ENCODE measurements at places on chromosomes 12 and 14. TPM values are rescaled to one million over a fixed set of nuclear protein-coding genes. Genes with fewer than 3 reads are reported as not detected.

- no peak for DNase-seq
Observed at GRCh38 chr12:120142231-120142877, 25.8 kb upstream of the RAB35 start.

GRCh38 chr12:10381928-10382628 lies 7.8 kb downstream of the KLRK1 start:
- no peak for DNase-seq

DNA sequence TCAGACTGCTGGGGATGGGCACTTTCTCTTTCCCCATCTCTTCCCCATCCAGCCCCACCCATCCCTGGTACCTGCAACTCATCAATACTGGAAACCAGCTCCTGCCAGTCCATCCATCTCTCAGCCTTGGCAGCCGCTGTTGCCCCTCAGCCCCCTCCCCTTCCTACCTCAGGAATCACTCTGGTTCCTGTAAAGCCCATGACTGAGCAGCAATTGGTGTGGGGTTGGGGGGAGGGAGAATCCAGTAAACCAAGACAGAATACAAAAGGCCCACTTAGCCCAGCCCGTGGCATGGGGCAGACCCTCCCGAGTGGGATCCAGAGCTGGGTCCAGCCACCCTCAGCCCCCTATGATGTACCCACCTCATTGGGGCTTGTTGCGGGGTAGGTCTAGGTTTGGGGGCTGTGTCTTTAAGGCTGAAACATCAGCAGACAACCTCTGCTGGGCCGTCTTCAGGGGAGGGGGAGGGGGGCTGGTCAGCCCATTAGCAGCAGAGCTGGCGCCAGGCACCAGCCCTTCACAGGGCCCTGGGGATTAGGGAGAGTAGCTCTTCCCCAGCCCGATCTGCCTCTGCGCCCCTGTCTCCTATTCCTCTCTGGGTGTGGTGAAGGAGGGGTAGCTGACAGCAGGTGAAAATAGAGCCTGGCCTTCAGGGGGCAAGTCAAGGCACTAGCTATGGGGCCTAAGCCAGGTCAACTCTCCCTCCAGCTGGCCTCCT lies 702 bp upstream of the PRPH start:
- no peak for DNase-seq

DNA sequence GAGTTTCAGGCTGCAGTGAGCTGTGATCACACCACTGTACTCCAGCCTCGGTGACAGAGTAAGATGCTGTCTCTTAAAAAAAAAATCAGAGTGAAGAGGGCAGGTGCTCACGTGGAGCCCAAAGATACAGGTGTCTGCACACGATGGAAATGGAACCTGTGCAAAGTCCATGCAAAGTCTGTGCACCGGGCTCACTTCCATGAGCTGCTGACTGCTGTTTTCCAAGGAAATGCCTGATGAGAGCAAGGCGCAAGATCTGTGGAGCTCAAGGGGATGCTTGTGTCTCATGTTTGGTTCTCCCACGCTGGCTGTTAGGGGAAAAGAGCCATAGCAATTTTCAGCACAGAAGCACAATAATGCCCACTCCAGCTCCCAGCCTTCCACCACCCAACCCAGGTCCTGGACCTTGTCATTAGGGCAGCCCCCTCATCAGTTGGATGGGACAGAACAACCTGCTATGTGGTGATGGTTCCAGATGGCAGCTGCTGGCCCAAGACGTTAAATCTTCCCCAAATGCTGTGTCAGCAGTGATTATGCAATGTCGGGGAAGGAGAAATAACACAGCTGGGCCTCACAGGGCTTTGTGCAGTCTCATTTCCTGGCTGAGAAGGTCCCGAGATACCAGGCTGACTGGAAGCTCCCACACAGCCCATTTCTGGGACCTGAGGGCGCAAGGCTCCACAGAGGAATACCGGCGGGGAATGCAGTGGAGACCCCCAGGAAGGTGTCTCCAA lies 27.9 kb upstream of the DICER1 start:
- DNase-seq, result no peak

DNA sequence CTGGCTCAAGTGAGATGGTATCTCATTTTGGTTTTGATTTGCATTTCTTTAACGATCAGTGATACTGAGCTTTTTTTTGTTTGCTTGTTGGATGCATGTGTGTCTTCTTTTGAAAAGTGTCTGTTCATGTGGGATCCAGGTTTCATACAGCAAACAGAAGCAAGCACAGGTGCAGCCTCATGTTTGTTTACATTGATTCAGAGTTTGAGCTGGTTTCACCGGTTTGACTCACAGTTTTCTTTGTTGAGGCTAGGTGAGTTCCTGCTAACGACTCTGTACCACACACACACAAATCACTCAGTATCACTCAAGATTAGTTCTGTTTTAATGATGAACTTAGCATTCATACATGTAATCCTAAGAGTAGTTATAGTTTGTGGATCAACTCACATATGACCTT lies 3.7 kb downstream of the OR10G2 start:
- no peak for DNase-seq

DNA sequence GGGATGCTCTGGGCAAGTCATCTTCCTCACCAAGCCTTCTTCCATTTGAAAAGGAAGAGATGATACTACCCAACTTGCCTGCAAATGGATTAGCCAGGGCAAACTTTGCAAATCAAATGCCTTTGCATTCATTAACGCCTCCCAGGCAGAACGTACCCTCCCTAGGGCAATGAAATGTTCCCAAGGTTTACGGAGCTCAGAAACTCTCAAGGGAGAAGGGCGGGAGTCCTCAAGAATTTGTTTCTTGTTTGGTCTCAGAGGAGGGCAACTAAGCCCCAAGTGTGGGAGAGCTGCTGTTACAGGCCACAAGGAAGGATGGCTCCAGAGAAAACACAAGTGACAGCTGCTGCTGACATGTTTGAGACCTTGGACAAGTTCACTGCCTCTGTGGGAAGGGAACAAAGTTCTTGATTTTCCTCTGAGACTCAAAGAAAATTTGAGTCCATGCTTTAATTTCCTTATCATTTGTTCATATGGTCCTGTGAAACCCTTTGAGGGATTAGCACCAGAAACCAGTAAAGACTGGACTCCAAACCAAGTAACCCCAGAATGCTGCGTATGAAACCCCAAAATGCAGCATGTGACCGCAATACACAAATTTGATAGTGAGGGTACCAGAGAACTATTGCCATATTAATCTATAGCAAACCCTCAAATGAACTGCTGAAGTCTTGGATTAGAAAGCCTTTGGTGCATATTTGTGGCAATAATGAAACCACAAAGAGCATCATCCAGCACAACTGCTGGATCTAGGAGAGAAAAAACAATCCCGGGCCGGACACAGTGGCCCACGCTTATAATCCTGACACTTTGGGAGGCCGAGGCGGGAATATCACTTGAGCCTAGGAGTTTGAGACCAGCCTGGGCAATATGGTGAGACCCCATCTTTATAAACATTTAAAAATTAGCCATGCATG lies 22.9 kb downstream of the SPTB start:
- DNase-seq, result no peak

- no peak for DNase-seq
Observed at GRCh38 chr12:69179786-69180185, 59.6 kb upstream of the CPSF6 start.

GRCh38 chr14:45587142-45587541 lies 334.1 kb upstream of the MIS18BP1 start:
- no peak for DNase-seq

DNA sequence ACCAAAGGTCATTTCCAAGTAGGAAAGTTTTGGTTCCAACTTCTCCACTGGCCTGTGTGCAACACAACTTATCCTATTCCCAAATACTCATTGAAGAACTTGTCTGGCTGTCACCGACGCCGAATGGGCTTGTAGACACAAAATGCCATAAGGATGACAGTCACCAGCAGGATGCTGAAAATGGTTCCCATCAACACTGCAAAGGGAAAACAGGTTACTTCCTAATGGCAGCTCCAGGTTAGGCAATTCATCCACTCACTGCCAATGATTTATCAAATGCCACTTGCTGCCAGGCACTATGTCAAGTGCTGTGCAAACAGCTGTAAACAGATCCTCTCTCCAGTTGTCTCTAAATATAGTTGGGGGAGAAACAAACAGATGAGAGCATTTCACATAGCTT lies 6.1 kb downstream of the C12orf76 start:
- no peak for DNase-seq

DNA sequence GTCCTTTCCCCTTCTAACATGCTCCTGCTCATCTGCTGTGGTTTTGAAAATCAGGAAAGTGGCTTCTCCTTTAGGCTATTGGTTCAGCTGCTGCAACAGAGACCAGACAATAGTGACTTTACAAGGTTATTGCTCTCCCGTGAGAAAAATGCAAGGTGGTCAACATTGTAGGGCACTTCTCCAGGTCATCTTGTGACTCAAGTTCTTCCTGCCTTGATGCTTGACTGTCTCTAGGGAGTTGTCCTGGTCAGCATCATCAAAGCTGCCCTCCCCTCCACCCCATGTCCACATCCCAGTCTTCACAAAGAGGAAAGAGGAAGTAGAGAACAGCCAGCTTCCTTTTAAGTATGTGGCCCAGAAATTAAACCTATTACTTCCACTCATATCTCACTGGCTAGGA lies 3.9 kb upstream of the TMEM63C start:
- DNase-seq, result no peak

- DNase-seq, result no peak
Observed at GRCh38 chr12:68163560-68164081, 4.1 kb upstream of the IFNG start.

DNA sequence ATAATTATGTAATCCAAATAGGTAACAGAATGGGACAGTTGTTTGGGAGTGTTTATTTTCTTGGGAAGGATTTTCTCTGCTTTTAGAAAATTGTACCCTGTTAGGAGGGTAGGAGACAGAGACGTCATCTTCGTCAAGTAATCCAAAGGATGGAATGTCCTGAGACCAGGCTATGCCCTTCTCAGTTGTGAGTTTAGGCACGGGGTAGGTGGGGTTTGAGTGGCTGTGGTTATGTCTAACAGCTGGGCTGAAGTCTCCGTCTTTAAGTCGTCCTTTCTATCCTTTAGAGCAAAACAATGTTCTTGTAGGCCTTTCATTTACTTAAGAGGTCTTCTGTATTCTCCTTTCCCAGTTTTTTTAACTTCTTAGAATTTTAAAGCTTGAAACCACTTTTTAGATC lies 5.7 kb downstream of the SOCS2 start:
- no peak for DNase-seq

DNA sequence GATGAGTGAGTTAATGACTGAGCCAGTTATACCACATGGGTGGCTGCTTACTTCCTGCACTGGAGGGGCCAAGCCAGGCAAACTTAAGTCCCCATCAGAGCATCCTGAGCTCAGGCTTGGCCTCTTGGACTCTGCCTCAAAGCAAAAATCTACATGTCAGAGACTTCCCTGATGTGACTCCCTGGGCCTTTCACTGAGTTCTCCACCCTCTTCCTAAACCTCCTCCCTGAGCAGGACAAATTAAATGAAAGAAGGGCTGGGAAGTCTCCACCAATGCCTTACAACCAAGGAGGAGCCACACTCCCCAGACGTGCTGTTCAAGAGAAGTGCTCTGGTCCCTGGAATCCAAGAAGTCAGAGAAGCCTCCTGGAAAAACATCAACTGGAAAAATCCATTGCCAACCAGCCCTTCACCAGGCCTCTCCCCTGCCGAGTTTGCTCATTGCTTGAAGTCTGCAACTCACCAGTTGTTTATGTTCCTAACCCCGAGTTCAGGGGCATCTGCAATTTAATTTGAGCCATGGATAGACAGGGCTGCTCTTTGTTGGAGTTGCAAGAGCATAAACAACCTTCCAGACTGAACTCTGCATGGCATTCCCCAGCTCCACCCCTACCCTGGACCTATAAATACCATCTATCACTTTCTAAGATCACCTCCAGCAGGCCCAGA lies 160.5 kb downstream of the ANO2 start:
- DNase-seq, result no peak

GRCh38 chr14:72665259-72665658 lies 228.6 kb downstream of the DPF3 start:
- no peak for DNase-seq

- DNase-seq, result peak; percentile 86
Observed at GRCh38 chr12:7638760-7639555, 26.8 kb downstream of the APOBEC1 start.

GRCh38 chr14:39857376-39858055 lies 425.3 kb upstream of the FBXO33 start:
- no peak for DNase-seq

- no peak for DNase-seq
Observed at GRCh38 chr14:95849761-95850160, 26.9 kb upstream of the TUNAR start.

DNA sequence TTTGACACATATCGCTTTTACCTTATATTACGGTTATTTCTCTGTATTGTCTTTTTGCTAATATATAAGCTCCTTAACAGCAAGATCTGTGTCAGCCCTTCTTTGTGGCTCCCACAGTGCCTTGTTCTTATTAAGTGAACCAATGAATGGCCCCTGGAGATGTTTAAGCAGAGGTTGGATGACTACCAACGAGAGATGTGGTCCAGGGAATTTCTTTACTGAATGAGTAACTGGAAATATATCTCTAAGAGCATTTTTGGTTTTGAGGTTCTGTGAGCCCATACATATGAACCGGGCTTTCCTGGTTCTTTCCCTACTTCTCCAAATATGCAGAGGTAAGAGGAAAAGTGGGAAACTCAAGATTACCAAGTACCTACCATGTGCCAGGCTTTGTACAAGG lies 23.5 kb downstream of the CALCOCO1 start:
- no peak for DNase-seq

- no peak for DNase-seq
Observed at GRCh38 chr12:19273482-19274330, 144.2 kb downstream of the PLEKHA5 start.

DNA sequence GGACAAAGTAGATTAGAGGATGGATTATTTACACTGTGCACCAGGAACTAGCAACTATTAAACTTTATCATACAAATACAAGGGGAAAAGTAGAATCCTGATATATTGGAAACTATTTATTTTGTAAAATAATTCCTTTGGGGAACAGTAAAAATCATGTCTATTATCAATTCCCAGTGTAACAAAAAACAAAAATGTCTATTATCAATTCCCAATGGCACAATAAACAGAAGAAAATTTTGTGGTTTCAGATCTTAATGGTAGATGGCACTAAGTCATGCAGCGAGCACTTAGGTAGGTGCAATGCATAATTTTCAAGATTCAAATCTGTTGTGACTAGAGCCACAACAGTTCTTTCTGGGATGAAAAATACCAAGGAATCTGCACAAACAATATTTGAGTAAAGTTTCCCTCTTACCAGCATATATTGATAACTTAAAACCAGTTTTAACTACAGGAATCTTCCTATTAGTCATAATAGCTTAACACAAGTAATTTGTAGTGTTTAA lies 13.7 kb downstream of the CFL2 start:
- DNase-seq, result no peak

The MEG3 gene
- polyA plus RNA-seq, result 69.1 TPM

The ZBTB39 gene
- polyA plus RNA-seq, result 13.4 TPM

The TMEM260 gene
- 31.6 TPM for polyA plus RNA-seq

The GLT1D1 gene
- 1.5 TPM for polyA plus RNA-seq

The CFAP54 gene
- polyA plus RNA-seq, result 2.6 TPM

The RABGGTA gene
- 21.7 TPM for polyA plus RNA-seq

The PCED1B gene
- polyA plus RNA-seq, result 4.4 TPM

The CCDC198 gene
- polyA plus RNA-seq, result 137 TPM

The SERPINA5 gene
- 9.6 TPM for polyA plus RNA-seq

The PTGER2 gene
- polyA plus RNA-seq, result 6.1 TPM

The KRT6B gene
- not detected for polyA plus RNA-seq

The ARG2 gene
- polyA plus RNA-seq, result 11.4 TPM

The TMEM52B gene
- 169 TPM for polyA plus RNA-seq
